ENCODE measurements at places on chromosomes 1 and 21.

DNA sequence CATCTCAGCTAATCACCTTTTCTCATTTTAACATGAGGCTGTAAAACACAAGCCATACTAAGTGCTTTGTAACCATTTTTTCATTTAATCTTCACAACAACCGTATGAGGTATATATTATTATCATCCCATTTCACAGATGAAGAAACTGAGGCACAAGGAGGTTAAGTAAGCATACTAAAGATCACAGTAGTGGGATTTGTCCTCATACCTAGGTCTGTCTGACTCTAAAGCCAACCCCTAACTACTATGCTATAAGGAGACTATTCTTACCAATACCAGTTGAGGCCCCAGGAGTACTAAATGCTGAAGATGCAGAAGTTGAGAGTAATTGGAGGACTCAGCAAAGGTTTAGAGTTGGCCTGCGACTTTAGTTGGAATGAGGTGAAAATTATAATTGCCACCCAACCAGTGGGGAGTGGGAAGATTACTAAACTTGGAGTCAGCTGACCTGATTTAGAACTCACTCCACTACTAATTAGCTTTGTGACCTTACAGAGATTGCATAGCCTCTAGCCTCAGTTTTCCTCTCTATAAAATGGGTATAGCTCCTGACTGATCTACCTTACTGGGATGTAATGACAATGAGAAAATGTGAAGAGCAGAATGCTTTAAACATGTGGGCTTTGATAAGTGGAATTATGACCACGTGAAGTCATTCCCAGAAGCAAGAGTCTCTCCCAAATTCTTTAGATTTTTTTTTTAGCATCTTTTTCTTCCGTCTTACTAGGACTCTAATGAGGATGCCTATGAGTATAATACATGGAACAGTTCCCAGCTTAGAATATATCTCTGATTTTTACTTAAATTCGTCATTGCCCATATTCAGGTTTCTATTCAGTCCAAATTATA is 85.8 kb upstream of the IPO9 start:
- no peak for DNase-seq

DNA sequence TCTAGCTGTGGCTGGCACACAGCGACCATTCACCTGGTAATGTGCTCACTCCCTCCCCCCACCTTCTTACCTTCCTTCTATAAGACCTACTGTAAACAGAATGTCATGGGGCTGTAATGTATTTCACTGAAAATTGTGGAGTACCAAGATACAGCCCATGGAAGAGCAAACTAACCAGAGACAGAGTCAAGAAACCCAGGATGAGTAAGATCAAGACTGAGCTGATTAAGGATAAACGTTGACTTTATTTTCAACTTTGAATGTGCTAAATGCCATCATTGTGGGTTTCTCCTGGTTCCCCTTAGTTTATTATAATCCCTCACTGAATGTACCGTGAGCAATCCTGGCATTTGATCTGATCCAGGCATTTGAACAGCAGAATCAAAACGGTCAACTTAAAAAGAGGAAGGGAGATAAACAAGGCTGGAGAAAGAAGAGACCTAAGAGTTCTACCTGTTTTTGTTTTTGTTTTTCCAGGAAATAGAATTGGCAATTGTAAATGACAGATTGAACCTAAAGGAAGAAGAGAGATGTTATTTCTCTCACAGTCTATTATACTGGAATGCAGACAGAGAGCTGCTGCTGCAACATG is 16.1 kb upstream of the ATP1B1 start:
- no peak for DNase-seq

GRCh38 chr1:51329443-51330325 is 678 bp downstream of the TTC39A start:
- peak; percentile 99 for DNase-seq

DNA sequence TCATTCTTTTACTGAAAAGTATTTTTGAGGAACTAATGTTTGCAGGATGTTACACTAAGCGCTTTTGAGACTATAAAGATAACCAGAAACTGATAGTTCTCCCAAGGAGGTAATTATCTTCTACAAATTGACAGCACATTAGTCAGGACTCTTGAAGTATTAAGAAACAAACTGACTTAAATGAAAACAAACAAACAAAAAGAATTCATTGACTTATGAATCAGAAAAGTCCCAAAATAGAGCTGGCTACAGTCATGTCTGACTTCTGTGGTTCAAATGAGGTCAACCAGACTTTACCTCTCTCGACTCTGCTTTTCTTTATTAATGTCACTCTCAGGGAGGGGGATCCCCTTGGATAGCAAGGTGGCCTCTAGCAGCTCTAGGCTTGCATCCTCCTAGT is 296.8 kb downstream of the TPR start:
- DNase-seq, result no peak

DNA sequence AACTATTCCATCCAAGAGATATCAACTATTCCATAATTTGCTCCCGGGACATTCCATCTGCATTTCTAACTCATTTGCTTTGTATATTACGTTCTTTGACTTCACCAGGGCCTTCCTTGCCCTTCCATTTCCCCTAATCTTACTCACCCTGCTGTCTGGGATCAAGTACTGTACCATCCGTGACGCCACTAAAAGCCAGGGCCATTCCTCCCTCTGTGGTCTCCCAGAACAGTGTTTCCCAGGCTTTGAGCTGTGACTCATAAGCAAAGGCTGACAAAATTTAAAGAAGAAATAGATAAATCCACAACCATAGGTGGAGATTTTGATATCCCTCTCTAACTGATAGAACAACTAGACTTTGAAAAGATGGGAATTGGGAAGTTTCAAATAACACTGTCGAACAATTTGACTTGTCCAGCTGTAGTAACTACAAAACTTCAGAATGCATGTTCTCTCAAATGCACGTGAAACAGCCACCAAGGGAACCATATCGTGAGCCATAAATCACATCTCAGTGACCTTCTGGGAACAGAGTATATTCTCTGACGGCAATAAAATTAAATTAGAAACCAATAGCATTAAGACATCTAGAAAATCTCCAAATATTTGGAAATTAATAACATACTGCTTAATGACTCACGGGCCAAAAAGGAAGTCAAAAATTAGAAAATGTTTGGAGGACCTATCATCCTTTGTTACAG is 501.0 kb downstream of the SETD4 start:
- DNase-seq, result no peak

DNA sequence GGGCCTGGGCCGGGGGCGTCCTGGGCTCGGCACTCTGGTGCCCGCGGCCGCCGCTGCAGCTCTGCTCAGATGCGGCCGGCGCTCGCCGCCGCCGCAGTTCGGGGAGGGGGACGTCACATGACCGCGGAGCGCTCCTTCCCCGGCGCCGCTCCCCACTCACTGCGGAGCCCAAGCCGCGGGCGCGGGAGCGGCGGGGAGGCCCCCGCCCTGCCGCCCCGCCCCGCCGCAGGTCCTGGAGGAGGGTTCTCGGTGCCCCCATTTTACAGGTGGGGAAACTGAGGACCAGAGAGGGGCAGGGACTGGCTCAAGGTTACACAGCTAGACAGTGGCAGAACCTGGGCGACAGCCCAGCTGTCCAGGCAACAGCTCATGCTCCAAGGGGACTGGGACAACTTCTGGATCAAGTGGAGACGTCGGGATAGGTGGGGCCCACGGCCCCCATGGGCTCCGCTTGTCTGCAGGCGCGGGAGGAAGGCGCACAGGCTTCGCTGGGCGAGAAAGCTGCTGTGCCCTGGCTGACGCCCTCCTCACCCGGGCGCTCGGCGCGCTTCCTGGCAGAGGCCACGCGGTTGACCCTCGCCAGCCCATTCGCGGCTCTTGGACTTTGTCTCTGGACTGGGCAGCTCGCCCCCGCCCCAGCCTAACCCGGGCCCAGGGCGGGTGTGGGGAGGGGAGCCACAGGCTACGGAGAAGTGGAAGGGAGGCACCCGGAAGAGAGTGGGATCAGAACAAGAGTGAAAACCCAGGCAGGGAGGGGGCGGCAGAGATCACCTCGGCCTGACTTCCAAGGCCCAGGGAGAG is at the start of gene RAP1GAP:
Gene RAP1GAP (minus strand): TSS at position 100 of the 801 bp plus-strand sequence. CDS start 49,325 bp downstream, outside the sequence.
- DNase-seq, result peak; percentile 38

DNA sequence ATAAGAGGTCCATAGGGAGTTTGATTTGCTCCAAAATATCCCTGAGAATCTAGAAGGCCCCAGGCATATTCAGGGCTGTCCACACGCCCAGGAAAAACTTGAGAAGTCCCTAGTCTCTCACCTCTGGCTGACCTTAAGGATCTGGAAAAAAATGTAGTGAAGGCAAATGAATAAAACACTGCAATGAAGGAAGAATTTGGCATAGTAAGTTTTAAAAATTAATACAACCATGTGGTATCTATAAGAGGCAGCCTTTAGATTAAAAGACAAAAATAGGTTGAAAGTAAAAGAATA is 91.3 kb downstream of the COLGALT2 start:
- no peak for DNase-seq

- DNase-seq, result no peak
Observed at GRCh38 chr1:111732718-111733117, 6.5 kb downstream of the INKA2 start.

DNA sequence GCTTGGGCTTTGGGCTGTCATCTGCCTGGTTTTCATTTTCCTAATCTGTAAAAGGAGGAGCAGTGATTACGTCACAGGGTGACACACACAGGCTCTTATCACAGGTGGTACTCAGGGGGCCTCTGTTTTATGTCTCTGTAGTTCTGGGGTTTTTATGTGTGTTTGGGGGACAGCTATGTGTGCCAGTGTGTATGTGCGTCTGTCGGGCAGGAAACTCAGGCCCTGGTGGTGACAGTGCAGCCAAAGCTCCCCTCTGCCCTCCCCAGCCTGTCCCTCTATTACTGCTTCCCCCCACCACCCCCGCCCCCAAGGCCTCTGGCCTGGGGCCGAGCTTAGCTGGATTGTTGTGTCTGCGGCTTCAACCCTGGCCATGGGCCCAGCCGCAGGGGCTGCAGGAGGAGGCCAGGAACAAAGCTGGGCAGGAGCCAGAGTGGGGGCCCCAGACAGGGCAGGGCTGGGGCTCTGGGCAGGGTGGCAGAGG is 13.3 kb downstream of the MFAP2 start:
- peak; percentile 52 for DNase-seq

DNA sequence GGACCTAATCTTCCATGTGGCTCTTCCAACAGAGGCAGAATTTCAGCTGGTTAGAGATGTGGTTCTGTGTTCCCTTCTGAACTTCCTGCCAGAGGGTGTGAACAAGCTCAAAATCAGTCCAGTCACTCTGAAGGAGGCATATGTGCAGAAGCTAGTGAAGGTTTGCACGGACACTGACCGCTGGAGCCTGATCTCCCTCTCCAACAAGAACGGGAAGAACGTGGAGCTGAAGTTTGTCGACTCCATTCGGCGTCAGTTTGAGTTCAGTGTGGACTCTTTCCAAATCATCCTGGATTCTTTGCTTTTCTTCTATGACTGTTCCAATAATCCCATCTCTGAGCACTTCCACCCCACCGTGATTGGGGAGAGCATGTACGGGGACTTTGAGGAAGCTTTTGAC is 17.3 kb downstream of the TENT5C start:
- DNase-seq, result no peak

DNA sequence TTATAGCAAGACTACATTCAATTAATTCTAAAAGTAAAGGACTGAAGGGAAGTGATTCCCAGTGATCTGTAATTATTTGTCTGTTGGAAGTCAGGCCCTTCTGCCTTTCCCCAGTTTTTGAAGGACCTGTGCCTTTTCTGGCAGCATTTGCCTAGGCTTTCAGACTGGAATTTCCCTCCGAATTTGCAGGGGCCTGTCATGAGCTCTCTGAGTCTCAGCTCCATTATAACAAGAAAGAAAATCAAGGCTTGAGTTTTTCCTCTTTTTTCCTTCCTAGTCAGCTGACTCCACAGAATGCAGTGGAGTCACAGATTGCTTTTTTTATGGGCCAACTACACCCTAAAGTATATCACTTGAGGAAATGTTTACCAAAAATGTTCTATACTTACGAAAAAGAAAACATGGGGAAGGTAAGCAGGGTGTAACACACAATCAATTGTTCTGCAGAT is 1.1 kb downstream of the NR5A2 start:
- peak; percentile 8 for DNase-seq

DNA sequence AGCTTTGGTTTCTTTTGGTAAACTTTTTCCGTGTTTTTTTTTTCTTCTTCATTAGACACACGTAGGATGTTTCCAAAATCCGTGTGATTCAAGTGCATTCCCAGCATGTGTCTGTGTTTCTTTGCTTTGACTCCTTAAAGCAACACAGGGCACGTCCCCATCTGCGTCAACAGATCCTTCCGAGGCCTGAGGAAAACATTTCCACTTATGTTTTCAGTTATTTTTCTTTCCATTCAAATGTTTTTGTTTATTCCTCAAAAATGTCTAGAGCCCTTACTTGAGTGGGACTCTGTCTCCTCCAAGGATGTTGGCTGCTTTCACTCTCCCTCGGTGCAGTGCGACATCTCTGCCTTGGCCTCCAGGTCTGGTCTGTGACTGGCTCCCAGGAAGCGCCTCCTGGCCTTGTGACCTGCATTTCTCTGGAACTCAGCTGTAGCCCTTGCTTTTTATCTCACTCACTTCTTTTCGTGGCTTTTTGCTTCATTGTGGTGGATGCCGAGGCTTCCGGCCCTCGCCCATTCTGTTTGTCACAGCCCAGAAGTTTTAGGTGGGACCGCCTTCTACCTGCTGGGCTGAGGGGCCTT is 31.3 kb upstream of the SLC19A1 start:
- DNase-seq, result no peak

- DNase-seq, result no peak
Observed at GRCh38 chr1:62159940-62160348, 34.7 kb upstream of the L1TD1 start.

DNA sequence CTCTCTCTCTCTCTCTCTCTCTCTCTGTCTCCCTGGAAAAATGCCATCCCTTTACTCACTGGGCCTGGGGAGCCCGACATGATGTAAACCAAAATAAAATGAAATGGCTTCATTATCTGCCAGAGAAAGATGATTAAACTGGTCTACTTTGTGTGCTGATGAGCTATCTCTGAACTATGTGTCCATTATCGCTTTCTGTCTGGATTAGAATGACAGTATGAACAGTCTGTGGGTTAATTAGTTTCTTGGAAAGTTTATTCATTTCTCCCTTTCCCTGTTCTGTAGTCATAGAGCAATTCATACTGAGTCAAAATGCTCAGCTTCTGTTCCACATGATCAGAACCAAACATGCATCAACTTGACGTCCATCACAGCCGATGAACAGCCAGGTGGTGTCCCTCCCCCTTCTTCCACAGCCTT is 72.4 kb upstream of the KCND3 start:
- DNase-seq, result no peak

DNA sequence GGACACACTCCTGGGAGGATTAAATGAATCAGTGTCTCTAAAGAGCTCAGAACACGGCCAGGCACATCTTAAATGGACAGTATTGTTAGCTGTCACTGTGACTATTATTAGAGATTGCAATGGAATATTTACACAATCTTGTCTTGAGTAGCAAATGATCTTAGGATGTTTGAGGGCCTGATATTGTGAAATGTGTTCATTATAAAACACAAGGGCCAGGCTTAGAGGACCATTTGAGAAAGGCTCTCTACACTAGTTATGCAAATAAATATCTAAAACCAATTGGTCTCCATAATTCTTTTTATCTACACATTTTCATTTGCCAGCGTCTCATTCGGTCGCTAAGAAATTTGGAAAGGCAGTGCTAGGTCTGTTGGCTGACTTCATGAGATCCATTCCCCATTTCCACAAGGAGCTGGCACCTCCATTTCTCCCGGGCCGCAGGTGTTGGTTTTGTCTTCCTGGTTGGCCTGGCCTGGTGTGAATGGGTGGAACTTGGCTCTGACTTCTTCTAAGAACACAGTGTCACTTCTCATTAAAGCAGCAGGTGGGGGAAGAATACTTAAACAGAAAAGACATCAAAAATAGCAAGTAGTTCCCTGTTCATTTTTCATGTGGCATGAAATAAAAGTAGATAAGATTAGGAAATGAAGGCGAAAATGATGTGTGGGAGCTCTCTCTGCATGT is 56.0 kb upstream of the PLXNA2 start:
- no peak for DNase-seq

All from NCI-H2029 (cell line).